ENCODE measurements at places on chromosomes 13 and 19. TPM values are rescaled to one million over a fixed set of nuclear protein-coding genes. Genes with fewer than 3 reads are reported as not detected.

- peaks cover 13% of the 10 kb centered on the region for H3K4me1 ChIP-seq
- no peak overlapping the region for H3K27ac ChIP-seq
- H3K36me3 ChIP-seq = no peaks in the 10 kb centered on the region
- H3K27me3 ChIP-seq = no peaks in the 10 kb centered on the region
- DNase-seq = no peak
- no peak overlapping the region for H3K4me3 ChIP-seq
Measured at GRCh38 chr13:26230703-26231102, 8.6 kb upstream of the RNF6 start.

DNA sequence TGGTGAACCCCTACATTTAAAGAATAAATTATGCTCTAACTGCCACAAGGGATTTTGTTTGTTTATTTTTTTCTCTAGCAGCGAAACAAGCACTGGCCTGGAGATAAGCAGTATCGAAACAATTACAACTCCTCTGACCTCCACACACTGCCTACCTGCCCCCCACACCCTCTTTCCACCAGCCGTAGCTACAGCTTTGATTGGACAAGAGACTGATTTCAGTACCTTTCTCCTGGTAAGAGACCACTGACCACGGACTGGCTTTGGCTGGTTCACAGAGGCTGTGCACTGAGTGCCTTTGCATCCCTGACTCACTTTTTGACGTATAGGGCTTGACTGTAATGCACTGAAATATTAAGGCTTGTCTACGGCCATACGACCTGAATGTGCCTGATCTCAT, 7.4 kb upstream of the ZDHHC20 start:
- H3K4me1 ChIP-seq = no peaks in the 10 kb centered on the region
- no peaks in the 10 kb centered on the region for H3K27me3 ChIP-seq
- no peak overlapping the region for H3K4me3 ChIP-seq
- H3K36me3 ChIP-seq = no peaks in the 10 kb centered on the region
- H3K27ac ChIP-seq = no peak overlapping the region
- no peak for DNase-seq

The GSX1 gene
- polyA plus RNA-seq = not detected

The ITM2B gene
- polyA plus RNA-seq = 360 TPM

The ZNF880 gene
- polyA plus RNA-seq = 19.5 TPM

Measured in cardiac muscle cell (in vitro differentiated cells and primary cell).